ENCODE measurements at places on chromosomes 13 and 19.

DNA sequence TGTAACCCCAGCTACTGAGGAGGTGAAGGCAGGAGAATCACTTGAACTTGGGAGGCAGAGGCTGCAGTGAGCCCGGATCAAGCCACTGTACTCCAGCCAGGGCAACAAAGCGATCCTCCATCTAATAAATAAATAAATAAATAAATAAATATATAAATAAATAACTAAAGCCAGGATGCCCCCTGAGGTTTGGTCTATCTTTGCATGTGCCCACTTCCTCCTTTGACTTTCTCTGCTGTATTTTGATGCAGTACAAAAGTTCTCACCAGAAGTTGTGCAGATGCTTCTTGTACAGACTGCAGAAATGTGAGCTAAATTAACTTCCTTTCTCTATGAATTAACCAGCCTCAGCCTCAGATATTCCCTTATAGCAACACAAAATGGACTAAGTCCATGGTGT is 6.5 kb upstream of the N4BP2L2 start:
- no peak for DNase-seq

- DNase-seq, result no peak
These were observed 599.5 kb upstream of the PCDH9 start for GRCh38 chr13:67829641-67830040.

DNA sequence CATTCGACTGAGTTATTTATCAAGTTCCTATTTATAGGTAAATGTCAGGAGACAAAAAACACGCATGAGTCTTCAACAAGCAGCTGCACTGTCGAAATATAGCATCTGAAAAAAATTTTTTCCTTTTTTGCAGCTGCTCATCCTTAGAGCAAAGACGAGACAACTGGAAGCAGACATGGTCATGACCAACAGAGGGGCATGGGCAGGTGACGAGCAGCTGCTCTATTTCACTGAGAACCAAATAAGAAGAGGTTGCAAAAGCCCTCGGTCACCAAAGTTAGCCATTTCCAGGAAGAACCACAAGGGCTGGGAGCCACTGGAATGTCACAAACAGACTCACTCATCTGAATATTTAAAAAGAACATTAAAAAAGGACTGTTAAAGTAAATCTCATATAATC is 22.2 kb downstream of the SOHLH2 start:
- DNase-seq, result no peak

DNA sequence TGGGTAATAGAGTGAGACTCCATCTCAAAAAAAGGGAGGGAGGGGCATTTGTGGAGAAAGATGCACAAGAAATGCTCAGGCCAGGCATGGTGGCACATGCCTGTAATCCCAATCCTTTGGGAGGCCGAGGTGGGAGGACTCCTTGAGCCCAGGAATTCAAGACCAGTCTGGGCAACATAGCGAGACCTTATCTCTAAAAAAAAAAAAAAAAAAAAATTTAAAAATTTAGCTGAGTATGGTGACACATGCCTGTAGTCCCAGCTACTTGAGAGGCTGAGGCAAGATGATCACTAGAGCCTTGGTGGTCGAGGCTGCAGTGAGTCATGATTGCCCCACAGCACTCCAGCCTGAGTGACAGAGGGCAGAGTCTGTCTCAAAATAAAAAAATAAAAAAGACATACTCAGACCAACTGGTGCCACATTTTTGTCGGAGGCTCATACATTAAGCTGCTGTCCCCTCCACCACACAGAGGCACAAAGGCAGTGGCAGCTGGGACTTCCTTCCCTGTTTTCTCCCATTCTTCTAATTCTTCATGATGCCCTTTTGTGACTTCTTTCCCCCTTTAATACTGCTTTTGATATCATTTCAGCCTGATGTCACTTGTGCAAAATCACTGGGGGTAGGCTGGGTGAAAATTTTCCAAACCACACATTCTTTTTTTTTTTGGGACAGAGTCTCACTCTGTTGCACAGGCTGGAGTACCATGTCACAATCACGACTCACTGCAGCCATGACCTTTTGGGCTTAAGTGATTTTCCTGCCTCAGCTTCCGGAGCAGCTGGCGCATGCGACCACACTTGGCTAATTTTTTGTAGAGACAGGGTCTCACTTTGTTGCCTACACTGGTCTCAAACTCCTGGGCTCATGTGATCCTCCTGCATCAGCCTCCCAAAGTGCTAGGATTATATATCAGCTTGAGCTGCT is 26.8 kb upstream of the CXCL17 start:
- no peak for DNase-seq

GRCh38 chr19:33227242-33227650 is 1.6 kb upstream of the SLC7A10 start:
- no peak for DNase-seq

- no peak for DNase-seq
These were observed 153.4 kb upstream of the STARD13 start for GRCh38 chr13:33438918-33439317.

GRCh38 chr13:102017248-102017647 is 384.6 kb downstream of the FGF14 start:
- DNase-seq, result no peak

DNA sequence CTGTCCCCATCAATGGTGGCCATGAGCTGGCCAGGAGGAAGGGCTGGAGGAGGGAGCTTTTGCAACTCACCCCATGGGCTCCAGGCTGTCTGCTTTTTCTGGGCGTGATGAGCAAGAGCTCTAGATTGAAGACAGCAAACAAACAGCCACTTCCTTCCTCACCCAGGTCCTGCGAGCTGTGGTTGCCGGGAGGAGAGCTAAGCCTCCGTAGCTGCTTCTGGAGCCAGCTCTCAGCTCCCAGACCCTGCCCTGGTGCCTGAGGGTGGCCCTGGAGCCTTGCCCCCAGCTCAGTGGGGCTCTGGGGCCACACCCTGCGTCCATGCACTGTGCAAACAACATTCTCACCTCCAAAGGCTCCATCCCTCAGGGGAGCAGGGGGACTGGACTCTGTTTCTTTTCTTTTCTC is 6.2 kb downstream of the MYO1F start:
- no peak for DNase-seq

DNA sequence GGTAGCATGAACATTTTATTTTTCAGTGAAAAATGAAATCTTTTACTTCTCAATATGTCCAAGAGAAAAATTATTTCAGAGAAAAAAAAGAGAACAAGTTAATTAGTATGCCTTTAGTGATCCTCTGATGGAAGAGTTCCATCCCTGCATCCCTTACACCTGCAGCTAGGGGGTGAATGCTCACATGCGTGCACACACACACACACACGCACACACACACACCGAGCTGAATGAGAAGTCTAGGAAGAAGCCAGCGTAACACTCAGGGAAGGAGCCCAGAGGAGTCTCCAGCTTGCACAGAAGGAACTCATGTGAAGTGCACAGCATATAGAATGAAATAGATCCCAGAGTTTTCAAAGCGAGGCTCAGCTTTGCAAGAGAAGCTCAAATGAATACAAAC is 510.5 kb downstream of the IRS2 start:
- DNase-seq, result no peak

- no peak for DNase-seq
These were observed 660 bp upstream of the MVB12A start for GRCh38 chr19:17419154-17419620.

DNA sequence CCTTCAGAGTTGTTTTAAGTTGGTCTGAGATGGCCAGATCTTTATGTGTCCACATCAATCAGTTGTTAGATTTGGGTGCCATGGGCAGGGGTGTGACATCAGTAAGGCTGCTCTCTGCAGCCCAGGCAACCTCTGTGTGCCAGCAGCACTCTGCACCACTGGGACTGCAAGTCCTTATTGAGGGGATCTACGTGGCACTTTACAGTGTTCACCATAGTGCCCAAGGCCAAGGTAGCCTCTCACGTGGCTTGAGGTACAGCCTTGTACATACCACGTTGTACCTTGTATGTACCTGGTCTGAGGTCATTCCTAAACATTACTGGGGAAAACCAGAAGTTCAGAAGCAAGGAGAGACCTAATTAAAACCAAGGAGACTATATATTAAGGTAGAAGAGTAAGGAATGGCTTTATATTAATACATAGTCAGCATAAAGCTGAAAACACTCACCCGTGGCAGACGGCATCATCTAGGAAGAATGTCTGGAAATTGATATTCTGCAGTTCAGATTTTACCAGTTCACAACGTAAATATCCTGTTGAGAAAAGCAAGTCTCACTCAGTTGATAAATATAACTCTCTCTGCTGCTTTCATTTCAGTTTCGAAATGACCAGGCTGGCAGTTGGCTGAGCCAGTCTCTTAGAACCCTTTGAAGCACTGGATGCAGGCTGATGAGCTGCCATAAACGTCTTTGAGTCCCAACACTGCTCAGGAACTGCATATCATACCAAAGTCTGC is 128.8 kb downstream of the ZDHHC20 start:
- DNase-seq, result no peak

DNA sequence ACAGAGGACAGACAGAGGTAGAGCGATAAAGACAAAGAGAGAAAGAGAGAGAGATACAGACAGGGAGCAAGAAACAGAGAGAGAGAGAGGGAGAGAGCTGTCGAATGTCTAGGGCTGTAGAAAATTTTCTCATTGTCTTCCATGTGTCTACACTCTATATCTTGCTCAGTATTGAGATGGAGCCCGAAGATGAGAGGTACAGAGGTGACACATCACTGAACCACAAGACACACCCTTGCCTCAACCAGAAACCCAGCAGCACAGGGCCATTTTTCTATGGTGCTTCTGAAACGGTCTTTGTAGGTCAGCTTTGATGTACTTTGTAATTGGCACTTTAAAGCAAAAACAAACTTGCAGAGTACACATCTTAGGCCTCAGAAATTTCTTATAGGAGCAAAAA is 111.9 kb downstream of the KL start:
- no peak for DNase-seq

DNA sequence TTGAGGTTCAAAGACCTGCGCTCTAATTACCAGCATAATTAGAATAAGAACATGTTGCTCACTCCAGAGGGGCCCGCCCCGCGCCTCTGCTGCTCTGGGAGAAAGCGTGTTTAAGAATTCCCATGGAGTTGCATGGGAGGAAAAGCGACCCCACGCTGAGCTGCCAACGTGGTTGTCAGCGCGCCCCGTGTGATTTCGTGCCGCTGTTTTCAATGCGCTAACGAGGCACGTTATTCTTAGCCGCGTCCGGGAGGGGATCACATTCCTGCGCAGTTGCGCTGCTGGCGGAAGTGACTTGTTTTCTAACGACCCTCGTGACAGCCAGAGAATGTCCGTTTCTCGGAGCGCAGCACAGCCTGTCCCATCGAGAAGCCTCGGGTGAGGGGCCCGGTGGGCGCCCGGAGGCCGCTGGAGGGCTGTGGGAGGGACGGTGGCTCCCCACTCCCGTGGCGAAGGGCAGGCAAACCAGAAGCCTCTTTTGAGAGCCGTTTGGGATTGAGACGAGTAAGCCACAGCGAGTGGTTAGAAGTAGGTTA is 173.8 kb upstream of the SOX1 start:
- DNase-seq, result no peak

DNA sequence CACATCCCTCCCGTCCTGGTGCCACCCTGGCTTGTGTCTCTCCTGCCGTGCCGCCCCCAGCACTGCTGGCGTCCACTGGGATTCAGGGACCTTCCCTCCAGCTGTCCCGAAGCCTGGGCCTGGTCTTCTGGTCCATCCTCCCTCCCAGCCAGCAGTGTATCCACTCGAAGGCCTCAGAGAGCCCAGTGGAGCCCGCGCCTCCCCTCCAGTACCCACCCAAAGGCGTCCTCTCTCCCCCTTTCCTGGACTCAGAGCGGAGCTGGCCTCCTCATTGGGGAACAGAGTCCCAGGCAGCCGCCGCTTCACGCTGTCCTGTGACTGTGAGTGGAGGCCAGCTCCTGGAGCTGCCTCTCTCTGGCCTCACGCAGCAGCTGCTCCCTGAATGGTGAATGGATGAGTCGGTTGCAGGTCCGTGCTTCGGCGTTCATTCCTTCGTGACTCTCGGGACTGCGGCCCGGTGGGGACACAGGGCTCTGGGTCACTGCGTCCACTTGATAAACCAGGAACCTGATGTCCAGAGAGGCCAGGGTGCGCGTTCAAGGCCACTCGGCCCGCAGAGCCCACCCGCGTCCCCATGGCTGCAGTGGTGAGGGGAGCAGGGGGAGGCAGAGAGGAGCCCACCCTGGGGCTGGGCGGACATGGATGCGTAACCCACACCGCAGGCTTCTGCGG is 12.1 kb downstream of the ONECUT3 start:
- no peak for DNase-seq

GRCh38 chr13:46530084-46530935 is 22.7 kb upstream of the LRCH1 start:
- DNase-seq, result no peak

DNA sequence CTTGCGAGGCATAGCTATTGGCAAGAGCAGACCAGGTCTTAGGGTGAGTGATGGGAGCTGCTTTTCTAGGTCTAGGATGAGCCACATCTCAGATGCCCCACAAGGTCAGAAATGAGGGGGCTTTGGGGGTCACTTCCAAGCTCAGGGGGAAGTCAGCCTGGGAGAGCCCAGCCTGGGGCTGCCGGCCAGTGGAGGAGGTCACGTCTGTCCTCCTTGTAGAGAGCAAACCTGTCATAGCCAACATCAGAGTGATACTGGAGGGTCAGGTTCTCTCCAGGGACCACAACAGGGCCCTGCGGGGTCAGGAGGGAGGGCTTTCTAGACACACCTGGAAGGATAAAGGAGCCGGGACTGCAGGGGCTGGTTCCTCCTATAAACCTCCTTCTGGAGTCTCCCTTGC is 2.4 kb downstream of the LILRA5 start:
- DNase-seq, result no peak
